ENCODE measurements at places on chromosomes 13 and 19.

- DNase-seq: no peak
These were observed 42.0 kb upstream of the MCF2L start for GRCh38 chr13:112926993-112927392.

- DNase-seq: peak; percentile 3
These were observed 23.5 kb downstream of the ZNF180 start for GRCh38 chr19:44476559-44477408.

GRCh38 chr13:113499936-113500335 is 9.4 kb upstream of the DCUN1D2 start:
- no peak for DNase-seq

DNA sequence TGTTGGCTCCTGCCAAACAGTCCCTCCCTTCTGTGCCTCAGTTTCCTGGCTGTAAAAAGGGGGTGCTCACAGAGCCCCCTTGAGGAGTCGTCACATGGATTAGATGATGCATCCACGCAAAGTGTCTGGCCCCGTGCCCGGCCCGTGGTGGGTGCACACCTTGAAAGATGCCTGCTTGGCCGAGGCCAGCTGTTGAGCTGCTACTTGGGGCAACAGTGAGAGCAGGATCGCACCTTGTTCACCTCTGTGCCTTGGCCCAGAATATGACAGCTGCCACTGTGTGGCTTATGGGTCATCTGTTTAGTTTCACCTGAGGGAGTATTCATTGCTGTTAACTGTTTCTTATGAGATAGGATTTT is 17.7 kb downstream of the CRTC1 start:
- DNase-seq: no peak

- DNase-seq: no peak
These were observed 723.9 kb downstream of the PCDH9 start for GRCh38 chr13:66506051-66506777.

- DNase-seq: peak; percentile 54
These were observed 22.8 kb upstream of the SIGLEC11 start for GRCh38 chr19:49983645-49984229.

DNA sequence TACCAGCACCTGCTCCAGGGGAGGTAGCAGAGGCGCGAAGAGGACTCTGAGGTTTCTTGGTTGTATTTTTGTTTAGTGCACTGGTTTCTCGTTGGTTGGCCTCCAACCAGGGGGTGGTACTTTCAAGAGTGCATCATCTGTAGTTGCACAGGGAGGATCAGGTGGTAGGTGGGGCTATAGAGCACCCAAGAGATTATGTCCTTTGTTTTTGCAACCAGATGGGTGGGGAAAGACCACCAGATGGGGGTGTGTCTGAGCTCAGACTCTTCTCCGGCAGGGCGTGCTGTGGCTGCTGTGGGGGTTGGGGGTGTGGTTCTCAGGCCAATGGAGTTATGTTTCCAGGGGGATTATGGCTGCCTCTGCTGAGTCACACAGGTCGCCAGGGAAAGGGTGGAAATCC is 254.4 kb upstream of the KLF12 start:
- DNase-seq: no peak

- no peak for DNase-seq
These were observed 23.2 kb upstream of the CD33 start for GRCh38 chr19:51201712-51202111.

DNA sequence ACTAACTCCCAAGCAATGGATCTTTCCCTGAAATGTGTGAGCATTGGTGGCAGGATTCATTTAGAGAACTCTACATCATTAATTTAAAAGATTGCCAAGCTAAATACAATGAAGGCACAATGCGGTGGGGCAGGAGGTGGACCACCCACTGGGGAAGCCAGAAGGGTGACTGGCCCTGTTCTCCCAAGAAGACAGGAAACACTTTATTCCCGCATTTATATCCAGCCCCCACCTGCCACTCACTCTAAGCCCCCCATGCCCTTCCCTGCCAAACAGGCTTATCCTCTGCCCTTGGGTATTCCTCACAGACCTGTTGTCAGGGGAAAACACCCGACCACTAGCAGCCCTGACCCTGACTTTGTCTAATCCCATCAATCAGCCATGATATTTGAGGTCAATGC is 189.1 kb upstream of the UBL3 start:
- no peak for DNase-seq

DNA sequence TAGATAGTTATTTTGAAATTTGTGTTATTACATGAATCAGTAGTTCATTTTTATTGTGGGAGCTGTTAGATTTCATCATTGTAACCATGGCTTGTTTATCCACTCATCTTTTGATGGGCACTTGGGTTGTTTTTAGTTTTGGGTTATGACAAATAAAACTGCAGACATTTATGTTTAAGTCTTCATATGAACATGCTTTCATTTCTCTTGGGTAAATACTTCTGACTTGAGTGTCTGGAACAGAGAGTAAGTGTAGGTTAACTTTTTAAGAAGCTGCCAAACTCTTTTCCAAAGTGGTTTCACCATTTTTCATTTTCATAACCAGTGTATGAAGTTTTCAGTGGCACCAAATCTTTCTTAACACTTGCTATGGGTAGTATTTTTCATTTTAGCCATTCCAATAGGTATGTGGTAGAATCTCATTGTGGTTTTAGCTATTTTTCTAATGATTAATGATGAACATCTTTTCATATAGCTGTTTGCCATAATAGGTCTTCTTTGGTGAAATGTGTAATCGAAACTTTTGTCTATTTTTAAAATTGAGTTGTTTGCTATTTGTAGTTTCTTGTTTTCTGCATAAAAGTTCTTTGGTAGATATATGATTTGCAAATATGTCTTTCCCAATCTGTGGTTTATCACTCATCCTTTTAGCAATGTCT is 17.9 kb downstream of the SLAIN1 start:
- no peak for DNase-seq

DNA sequence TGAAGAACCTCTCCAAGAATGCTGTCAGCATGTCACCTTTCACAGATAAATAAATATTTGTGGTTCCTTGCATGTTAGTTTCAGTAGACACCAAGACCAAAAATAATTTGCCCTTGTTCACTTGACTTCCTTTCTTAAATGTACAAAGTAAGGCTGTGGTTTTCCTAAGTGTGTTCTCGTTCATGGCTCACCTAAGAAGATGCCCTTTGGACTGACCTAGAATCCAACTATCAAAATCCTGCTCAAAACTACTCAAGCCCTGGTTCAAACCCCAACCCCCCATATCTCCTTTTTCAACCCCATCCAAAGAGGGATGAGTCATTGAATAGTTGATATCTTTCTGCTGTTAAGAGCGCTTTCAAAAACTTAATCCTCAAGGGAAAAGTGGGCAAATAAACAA is 247.8 kb upstream of the ZNF507 start:
- no peak for DNase-seq

DNA sequence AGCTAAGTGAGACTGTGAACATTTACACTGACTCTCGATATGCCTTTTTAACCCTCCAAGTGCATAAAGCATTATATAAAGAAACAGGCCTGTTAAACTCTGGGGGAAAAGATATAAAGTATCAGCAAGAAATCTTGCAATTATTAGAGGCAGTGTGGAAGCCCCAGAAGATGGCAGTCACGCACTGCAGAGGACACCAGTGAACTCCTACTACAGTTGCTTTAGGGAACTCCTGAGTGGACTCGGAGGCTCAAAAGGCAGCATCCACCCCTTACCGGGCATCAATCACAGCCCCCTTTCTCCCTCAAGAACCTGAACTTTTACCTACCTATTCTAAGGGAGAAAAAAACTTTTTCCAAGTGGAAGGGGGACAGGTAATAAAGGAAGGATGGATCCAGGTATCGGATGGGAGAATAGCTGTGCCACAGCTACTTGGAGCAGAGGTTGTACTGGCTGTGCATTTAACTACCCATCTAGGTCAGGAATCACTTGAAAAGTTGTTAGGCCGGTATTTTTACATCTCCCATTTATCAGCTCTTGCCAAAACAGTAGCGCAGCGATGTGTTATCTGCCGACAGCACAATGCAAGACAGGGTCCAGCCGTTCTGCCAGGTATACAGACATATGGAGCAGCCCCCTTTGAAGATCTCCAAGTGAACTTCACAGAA is 80.1 kb downstream of the ZNF486 start:
- DNase-seq: no peak

GRCh38 chr19:1568320-1569019 is at the start of gene MEX3D:
TSS of gene MEX3D (minus strand) at chr19:1568325. CDS start at chr19:1568058, 267 bp downstream.
- DNase-seq: no peak

Data from NCI-H1694 treated with DMSO at 0.1 percent for 48 hours (cell line).